Left ventricle myocardium inferior (tissue), 1 donor: ENCODE measurements at places on chromosomes 11 and 22.

DNA sequence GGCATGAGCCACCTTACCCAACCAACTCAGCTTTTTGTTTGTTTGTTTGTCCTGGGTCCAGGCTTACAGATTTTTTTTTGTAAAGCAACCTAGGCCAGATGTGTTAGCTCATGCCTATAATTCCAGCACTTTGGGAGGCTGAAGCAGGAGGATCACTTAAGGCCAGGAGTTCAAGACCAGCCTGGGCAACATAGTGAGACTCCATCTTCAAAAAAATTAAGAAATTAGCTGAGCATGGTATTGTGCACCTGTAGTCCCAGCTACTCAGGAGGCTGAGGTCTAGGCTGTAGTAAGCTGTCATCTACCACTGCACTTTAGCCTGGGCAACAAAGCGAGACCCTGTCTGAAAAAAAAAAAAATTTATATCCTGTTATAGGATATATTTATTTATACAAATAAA lies 28.7 kb upstream of the GRK2 start:
- DNase-seq = no peak

- DNase-seq = no peak
Measured at GRCh38 chr11:126791446-126791845, 209.1 kb downstream of the KIRREL3 start.

GRCh38 chr11:76371170-76371569 lies 9.8 kb downstream of the THAP12 start:
- no peak for DNase-seq

GRCh38 chr22:37518509-37519267 lies 527 bp downstream of the CARD10 start:
- DNase-seq = no peak

GRCh38 chr11:61083601-61084147 lies 18.6 kb upstream of the CD5 start:
- no peak for DNase-seq

- no peak for DNase-seq
Measured at GRCh38 chr11:46733234-46733633, 14.2 kb downstream of the F2 start.
